ENCODE measurements at places on chromosomes 2 and 18.

DNA sequence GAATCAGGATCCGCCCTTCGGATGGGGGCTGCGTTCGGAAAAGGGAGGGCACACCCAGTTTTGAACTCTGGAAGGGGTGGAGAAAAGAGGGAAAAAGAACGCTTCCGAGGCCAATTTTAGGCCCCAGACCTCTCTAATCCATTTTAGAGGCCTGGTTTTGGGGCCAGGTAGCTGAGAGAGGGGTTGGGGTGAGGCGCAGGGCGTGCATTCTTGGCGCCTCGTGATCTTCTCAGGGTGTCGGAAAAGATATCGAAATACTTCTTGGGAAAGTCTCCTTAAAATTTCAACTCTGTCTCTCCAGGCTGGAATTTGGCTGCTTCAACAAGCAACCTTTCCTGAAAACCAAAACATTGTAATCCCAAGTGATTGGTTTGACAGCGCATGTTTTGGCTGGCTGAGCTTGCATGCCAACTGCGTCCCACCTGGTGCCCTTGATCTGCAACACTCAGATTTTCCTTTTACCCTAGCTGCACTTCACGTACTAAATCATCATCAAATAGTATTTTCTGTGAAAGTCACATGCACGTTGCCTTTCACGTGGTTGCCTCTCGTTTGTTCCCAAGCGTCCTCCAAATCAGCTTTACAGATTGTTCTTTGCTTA, 864 bp upstream of the XPO1 start:
- no peak for DNase-seq

DNA sequence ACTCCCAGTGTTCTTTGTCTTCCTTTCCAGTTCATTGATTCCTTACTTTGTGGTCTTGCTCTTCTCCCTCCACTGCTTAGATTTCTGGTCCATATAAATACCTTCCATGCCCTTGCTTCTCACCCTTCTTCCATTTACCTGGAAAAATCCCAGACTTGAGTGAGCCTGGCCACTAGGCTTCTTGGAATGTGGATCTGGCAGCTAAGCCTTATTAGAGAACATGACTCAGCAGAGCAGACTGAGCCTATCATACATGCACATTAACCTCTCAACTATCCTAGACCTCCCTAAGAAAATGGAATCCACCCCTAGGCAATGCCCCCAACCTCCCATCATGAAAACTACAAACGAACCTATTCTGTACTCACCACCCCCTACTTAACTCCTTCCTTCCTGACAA, 127.7 kb downstream of the RHBDD1 start:
- DNase-seq, result no peak

GRCh38 chr2:140929849-140930248, 1201.0 kb downstream of the LRP1B start:
- no peak for DNase-seq

- DNase-seq, result no peak
Measured at GRCh38 chr2:178452334-178452733, 1.2 kb downstream of the PJVK start.

DNA sequence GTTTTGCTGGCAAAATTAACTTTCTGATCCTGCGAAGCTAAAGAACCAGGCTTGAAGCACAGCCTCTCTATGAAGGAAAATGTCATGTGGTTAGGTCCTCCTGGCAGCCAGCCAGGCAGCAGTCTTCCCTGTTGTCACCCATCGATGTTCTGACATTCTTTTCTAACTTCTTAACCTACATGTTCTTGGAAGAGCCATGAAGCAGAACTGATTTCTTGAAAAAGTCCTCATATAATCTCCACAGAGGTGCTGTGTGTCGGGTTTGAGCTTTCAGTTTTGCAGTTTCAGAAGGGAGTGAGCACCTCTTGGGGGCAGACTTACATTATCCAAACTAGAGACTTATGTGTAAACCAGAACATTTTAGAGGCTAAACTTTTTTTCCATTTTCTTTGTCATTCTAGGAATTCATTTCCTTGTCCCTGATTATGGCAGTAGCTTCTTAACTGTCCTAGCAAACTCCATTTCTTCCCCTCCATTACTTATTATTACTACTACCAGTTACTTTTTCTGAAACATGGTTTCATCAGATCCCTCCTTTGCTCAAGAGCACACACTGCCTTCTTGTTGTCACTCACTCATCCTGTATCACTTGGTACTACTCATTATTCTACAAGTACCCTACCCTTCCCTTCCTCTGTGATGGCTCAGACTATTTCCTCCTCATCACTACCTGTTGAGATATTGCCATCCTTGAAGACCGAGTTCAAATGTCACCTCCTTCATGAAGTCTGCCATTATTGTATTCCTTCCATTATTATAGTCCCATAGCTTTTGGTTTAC, 31.1 kb downstream of the DOK1 start:
- DNase-seq, result no peak

GRCh38 chr2:235005603-235006259, 53.9 kb downstream of the SH3BP4 start:
- no peak for DNase-seq

GRCh38 chr2:15425712-15426111, 135.4 kb downstream of the NBAS start:
- no peak for DNase-seq

GRCh38 chr2:181754105-181754504, 73.8 kb upstream of the NEUROD1 start:
- DNase-seq, result no peak

- DNase-seq, result no peak
Measured at GRCh38 chr18:58227361-58227930, 183.4 kb downstream of the NEDD4L start.

GRCh38 chr18:22005191-22005841, 164.1 kb upstream of the GATA6 start:
- DNase-seq, result no peak

DNA sequence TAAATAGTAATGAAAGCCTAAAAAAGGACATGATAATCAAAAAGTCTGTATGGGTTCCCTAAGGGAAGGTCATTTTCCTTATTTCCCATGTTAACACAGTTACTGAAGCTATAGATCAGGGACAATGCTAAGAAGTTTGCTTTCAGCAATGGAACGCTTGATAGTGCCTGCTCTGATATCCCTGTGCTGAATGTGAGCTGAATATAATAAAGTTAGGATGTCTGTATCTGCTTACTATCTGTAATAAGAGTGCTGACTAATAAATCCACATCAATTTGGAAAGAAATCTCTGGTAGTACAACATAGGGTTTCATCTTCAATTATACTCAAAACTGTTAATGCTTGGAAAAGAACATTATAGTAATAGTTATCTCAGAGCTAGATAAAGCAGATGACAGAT, 25.8 kb downstream of the TTC21B start:
- no peak for DNase-seq

GRCh38 chr2:226969417-226970080, 133.7 kb downstream of the RHBDD1 start:
- DNase-seq, result no peak

DNA sequence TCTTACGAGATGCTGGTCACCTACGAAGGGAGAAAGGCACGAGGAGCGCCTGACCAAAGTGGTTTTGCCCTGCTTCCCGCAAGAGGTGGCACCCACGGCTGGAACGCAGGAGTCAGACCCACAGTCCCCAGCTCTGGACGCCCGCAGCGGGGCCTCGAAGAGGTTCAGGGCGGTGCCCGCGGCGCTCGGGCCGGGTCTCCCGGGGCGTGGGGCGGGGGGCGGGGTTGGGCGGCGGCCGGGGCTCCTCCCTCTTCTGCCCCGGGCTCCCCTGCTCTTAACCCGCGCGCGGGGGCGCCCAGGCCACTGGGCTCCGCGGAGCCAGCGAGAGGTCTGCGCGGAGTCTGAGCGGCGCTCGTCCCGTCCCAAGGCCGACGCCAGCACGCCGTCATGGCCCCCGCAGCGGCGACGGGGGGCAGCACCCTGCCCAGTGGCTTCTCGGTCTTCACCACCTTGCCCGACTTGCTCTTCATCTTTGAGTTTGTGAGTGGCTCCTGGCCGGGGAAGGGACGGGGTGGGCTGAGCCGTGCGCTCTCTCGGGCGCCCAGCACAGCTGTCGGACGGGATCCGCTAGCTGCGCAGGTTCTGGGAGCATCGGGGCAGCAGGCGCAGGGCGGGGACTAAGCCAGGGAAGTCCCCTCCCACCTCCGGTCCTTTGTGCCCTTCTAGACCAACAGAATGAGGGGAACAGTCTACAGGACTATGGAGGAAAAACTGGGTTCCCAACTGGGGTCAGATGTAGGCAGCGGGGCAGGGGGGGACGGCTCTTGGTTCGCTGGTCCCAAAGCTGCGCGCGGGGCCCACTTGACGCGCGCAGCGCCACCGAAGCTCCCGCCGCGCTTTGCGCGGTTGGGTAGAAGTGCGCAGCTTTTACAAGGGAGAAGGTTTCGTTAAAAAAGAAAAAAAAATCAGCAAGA, at the start of gene MAL:
MAL (plus strand) TSS at position 303 of the 914 bp plus-strand sequence; CDS start at position 388, 85 bp downstream.
- peak; percentile 32 for DNase-seq
